ENCODE measurements at places on chromosomes 6 and 20. TPM values are rescaled to one million over a fixed set of nuclear protein-coding genes. Genes with fewer than 3 reads are reported as not detected.

- DNase-seq = no peak
Observed at GRCh38 chr6:4164456-4164855, 29.1 kb upstream of the ECI2 start.

MAP7 gene
- 0.53 TPM for total RNA-seq

GRCh38 chr6:168179133-168179532, 100.1 kb upstream of the FRMD1 start:
- DNase-seq = no peak

GRCh38 chr6:147418523-147418922, 90.0 kb upstream of the SAMD5 start:
- no peak for DNase-seq

DNA sequence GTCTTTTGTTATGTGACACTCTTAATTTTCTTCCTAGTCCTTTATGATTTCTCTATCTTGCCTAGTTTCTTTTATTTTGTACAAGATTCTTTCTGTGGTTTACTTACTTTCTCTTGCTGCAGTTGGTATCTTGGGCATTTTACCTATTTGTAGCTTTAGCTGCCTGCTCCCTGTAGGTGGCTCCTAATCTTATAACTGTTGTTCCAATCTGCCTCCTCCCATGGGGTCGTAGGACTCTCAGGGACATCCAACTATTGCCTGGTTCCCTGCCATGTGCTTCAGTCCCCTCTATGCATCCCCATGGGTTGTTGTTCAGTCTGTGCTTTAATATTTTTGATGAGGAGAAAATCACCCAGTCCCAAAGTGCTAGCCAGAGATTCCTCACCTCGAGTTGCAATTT, 31.4 kb downstream of the RIN2 start:
- DNase-seq = no peak

Data from HFFc6 (cell line).